ENCODE measurements at places on chromosomes 3 and 15.
A peak's percentile ranks its signal among the peaks of the same experiment; 100 is the strongest.

GRCh38 chr3:63746211-63746610, 72.9 kb upstream of the C3orf49 start:
- no peak for DNase-seq

GRCh38 chr3:123658852-123659206, 74.0 kb upstream of the HACD2 start:
- no peak for DNase-seq

DNA sequence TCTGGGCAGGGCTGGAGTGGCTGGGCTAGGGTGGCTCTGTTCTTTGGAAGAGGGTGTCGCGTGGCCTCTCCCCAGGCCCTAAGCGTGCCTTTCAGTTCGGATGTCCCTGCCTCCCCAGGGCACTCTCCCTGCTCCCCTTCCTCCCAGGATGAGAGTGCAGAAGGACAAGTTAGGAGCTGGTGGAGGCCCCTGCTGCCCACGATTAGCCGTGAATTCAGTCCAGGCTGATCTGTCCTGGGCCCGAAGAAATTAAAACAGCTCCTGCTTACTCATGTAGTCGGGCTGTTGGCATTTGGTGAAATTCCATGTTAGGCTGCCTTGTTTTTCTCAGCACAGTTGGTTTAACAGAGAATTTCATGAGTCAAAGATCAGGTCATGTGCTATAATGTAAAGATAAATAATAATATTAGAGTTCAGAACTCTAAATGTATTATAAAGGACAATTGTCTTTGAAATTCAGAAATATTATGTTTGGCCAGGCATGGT, 24.5 kb downstream of the NIPA1 start:
- no peak for DNase-seq

DNA sequence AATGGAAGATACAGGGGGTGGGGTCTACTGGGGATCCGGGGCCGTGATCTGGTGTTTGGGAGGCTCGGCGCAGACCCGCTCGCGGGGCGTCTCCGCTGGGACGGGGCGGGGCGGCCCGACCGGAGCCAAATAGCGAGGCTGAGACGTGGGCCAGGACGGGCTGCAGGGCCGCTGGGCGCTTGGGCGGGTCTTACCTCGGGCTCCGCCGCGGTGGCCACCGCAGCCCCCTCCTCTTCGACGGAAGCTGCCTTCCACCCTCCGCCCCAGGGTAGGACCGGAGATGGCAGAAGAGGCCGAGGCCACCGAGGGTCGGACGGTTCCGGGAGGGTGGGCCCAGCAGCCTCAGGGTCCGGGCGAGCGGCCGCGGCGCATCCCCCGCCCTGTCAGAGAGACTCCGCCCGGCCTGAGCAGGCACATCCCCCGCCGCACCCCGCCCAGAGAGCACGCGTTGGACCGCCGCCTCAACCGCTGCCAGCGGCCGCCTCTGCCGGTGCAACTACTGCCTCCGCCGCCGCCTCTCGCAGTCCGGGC, 399 bp downstream of the MYO9A start:
- DNase-seq, result peak; percentile 64

- no peak for DNase-seq
Measured at GRCh38 chr3:50651445-50651844, 23.3 kb upstream of the DOCK3 start.

DNA sequence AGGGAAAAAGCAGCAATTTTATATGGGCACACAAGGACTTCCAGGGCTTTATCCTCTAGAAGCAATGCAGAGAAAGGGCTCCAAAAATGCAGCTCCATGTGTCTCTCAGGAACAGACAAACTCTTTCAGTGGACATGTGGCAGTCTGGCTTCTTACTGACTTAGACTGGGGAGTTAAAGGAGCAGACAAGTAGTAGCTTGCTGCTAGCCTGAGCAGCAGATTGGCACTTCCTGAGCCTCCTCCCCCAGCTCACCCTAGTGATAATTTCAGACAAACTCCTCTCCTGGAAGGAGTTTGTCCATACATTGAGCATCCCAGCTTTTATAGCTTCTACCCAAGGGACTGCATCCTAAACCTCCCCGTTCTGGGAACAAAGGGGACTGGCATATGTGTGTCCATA, 101.7 kb upstream of the MANF start:
- DNase-seq, result no peak

DNA sequence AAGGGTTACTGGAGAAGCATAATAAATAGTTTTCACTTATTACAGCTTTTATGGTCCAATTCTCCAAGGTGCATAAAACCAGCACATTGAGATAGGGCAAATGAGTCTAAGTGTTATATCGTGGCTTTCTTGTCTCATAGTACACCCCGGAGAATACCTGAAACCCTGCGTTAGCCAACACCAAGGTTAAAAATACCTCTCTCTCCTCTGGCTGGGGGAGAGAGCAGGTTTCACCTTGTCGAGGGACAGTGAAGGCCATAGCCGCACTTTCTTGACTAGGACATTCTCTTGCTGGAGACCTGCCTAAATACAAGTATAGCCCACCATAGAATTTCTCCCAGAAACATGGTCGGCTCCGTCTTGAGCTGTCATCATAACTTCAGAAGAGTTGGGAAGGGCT, 51.4 kb upstream of the ATOSA start:
- no peak for DNase-seq

DNA sequence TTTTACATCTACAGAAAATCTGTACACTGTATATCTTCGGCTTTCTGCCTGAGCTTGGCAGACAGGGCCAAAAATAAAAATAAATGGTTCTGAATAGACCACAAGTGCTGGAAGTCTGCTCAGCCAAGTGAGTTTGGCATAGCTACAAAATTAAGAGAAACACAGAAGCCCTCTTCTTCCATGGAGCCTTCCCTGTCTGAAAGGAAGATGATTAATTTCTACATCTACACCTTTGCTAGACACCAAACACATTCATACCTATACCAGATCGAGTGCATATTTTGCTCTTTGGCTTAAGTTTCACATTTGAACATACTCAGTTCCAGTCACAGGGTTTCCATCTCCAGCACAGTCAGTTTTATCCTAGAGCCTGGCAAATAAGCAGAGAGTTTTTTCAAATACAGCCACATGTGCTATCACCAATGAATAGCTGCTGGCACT, 224.6 kb downstream of the GREM1 start:
- DNase-seq, result no peak

DNA sequence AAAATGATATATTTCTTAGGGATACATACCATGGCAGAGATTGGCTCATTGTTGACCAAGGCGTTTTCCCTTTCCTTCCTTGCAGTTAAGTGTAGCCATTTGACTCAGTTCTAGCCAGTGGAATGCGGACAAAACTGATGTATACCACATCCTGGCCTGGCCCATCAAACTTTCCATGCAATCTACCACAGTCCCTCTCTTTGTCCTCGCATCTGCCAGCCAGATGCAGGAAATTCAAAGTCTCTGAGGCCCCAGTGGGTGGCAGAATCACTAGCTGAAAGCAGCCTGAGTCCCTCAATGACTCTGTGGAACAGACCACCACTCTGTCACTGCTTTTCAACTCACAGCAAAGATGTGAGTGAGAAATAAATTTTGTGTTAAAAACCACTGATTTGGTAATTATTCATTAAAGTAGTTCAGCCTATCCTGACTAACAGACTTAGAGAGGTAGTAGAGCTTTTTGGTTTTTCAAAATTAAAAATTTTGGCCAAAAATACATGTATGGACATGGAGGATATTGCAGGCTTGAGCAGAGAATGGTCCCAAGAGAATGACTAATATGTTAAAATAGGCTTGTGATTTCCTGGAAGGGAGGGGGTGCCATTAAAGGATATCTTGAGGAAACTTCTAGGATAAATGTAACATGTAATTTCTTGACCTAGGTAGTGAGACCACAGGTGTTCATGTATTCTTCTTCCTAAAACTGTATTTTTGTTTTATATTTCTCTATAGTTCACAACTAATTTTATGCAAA, 10.9 kb downstream of the LRRFIP2 start:
- DNase-seq, result no peak

GRCh38 chr15:52020221-52021085, 1.4 kb downstream of the MAPK6 start:
- peak; percentile 8 for DNase-seq

- DNase-seq, result peak; percentile 34
Measured at GRCh38 chr15:66472176-66472999, 25.2 kb downstream of the SNAPC5 start.
